Kidney epithelial cell (primary cell): ENCODE measurements at places on chromosomes 2 and 18. TPM values are rescaled to one million over a fixed set of nuclear protein-coding genes. Genes with fewer than 3 reads are reported as not detected.

DNA sequence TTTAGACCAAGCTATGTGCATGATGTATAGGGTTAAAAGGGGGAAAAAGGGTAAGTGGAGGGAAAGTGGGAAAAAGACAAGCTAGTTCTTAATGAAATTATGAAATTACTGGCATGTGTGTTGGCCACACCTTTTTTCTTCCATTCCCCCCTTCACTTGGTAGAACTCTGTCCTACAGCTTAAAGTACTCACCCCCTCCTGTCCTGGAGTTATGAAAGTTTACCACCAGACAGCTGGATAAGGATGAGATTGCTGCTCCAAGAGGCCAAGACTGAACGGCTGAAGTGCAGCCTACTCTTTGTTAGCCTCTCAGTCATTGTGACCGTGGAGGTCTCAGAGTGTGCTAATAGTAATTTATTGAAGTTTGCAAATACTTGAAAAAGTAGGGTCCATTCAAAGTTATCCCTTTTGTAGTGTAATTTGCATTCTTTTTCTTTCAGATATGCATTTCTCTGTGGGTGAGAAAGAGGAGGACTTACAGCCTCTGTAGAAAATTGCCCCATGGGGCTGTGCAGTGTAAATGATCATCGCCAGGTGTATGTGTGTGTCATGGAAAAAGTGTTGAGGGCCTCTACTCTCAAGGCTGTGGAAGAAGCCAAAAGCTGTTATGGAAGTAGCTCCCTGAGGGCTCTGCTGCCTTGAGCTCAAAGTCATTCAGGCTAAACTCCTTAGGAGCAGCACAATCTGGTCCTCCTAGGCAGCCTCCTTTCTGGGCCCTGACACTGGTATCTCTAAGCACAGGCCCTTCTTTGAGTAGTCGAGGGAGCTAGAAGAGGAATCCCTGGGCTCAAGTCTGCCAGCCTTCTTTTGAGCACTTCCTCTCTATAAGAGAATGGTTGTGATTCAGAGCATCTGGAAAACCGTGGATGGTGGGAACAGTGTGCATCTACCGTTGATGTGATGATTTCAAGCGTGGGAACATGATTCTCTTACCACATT is 46.2 kb downstream of the LHCGR start:
- no peak for DNase-seq

CNGA3 gene
- total RNA-seq = 0.21 TPM in 1 of 2 replicates, not detected in the other

DNA sequence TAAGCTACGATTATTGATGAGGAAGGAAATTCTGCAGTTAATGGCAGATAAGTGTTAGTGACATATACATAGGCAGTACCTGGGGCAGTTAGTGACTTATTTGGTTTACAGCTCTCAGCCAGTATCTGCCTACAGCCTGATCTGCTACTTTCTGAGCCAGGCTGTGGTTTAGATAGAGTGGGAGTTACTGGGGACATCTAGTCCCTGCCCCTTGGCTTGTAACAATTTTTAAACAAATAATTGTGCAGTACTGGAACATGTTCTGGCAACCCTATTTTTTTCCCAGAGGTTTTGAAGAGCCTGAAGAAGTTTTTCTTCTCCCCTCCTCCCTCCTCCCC is 2.3 kb downstream of the KIF5C start:
- no peak for DNase-seq

GRCh38 chr2:106694964-106695470 is 190.9 kb downstream of the ST6GAL2 start:
- no peak for DNase-seq

- no peak for DNase-seq
These were observed 87.3 kb downstream of the ACTR3 start for GRCh38 chr2:113977060-113977659.

GRCh38 chr2:67463810-67464209 is 66.7 kb downstream of the ETAA1 start:
- DNase-seq = peak; percentile 68

DNA sequence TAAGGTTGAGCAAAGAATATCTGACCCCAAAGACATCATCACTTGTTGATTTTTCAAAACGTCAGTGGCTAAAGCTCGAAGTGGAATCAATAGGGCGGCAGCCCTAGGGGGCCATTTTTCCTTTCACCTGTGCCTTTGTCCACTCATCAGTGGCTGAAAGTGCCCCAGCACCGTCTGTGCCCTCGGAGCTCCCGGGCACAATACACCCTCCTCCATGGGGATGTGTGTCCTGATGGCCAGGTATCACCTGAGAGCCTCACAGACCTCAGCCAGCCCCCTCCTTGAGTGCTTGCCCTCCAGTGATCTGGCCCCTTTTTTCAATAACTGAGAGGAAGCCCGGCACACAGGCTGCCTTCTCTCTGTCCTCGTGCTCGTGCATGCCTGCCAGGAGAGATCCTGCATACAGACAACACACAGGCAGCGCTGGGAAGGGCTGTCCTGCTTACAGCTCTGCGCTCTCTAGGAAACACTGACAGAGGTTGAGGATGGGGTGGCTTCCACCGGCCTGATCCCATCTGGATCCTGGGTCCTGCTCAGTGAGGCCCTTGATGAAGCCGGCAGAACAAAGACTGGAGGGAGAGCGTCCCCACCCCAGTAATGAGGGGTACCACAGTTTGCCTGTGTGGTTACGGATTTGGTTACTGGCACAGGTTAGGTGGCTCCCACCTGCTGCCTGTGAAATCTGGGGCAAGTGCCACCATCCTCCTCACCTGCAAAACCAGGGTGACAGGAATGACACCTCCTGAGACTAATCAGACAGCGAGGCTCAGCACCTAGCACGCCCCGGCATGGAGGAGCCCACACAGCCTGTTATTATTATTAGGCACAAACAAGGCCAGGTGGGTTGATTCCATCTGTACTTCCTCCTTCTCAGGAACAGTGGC is 197.5 kb upstream of the RAB6C start:
- DNase-seq = no peak

DNA sequence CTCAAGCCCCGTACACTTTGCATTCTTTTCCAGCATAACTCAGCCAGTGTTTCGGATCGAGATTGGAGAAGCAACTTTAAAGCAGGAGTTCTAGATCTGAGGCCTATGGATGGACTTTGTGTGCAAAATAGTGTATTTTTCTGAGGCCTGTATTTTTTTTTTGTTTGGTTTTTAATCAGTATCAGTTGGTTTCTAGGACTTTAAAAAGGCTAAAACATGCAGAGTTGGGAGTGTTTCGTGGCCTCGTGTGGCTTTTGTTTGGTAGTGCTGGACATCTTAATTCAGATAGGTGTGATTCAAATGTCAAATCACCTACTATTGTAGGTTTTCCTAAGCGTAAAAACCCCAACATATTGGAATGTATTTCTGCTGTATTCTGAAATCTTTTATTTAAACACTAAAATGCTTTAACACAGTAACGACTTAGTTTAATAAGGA is 282 bp upstream of the PUS10 start:
- no peak for DNase-seq

CKAP2L gene
- 2.5 and 5.6 TPM in 2 replicates for total RNA-seq

GRCh38 chr2:117985092-117985491 is 28.8 kb downstream of the CCDC93 start:
- DNase-seq = no peak

GRCh38 chr2:115084446-115084845 is 642.0 kb downstream of the DPP10 start:
- DNase-seq = no peak

DNA sequence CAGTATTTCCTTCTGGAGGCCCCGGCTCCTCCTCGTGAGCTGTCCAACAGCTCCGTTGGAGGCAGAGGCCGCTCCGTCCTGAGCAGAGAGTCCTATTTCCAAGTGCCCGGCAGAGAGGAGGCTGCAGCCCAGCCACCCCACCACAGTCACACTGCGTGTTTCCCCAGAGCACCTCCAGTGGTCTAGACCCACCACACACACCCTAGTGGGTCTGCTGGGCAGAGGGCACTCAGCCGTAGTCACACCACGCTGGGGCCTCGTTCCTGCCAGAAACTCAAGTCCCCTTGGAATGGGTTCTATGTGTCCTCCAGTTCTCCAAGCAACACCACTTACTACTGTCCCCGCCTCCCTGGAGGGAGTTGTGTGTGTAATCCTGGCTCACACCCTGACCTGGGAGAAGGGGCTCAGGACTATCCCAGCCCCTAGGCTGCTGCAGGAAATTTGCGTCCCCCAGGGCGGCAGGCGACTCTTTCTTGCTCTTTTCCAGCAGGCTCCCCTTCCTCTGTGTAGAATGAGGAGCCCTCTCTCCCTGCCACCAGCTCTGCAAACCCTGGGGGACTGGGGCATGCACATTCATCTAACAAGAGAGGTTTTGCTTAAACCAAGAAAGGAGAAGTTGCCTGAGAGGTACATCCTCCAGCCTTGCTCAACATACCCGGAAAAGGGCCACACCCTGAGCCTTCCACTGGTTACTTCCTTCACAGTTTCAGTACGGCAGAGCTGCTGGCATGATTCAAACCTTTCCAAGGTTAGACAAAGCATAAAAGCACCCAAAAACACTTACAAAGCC is 114.1 kb downstream of the NDUFA10 start:
- DNase-seq = no peak

GRCh38 chr2:72780477-72780876 is 45.4 kb downstream of the EXOC6B start:
- no peak for DNase-seq

- no peak for DNase-seq
These were observed 563.1 kb upstream of the FAM98A start for GRCh38 chr2:34162231-34162630.

DNA sequence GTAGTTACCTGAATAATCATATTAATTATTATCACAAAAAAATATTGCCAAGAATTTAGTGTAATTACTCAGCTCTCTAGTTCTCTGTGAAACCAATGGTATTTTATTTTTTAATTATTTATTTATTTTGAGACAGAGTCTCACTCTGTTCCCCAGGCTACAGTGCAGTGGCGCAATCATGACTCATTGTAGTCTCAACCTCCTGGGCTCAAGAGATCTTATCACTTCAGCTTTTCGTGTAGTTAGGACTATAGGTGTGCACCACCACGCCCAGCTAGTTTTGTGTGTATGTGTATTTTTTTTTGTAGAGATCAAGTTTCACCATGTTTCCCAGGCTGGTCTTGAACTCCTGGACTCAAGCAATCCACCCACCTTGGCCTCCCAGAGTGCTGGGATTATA is 440.4 kb upstream of the CDH20 start:
- peak; percentile 67 for DNase-seq

- no peak for DNase-seq
These were observed 236.7 kb upstream of the BOD1L2 start for GRCh38 chr18:56910237-56910636.

- DNase-seq = no peak
These were observed 1.4 kb downstream of the FZD5 start for GRCh38 chr2:207768168-207768865.

GRCh38 chr18:50791599-50792438 is 28.0 kb downstream of the MRO start:
- no peak for DNase-seq

- no peak for DNase-seq
These were observed 693 bp downstream of the ORC2 start for GRCh38 chr2:200962811-200963123.

DNA sequence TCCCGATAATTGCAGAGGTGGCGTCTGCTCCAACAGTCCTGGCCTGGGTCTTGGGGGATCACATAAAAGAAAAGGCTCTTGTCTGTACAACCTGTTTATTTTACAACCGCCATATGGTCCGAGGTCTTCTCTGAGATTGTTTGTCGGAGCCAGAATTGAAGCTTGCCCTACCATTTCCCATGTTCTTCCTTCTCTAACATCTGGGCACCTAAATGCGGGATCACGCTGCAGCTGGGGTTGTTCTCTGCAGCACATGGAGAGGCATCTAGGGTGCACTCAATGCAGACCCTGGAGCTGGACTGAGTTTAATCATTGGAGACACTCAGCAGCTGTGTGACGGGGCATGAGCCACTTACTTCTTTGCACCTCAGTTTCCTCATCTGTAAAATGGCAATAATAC is 107.7 kb downstream of the ACKR3 start:
- DNase-seq = no peak

EVA1A gene
- total RNA-seq = 112 and 144 TPM in 2 replicates

- no peak for DNase-seq
These were observed 36.2 kb downstream of the CCDC178 start for GRCh38 chr18:33404244-33404873.

UGT1A8 gene
- not detected in 2 replicates for total RNA-seq

DNA sequence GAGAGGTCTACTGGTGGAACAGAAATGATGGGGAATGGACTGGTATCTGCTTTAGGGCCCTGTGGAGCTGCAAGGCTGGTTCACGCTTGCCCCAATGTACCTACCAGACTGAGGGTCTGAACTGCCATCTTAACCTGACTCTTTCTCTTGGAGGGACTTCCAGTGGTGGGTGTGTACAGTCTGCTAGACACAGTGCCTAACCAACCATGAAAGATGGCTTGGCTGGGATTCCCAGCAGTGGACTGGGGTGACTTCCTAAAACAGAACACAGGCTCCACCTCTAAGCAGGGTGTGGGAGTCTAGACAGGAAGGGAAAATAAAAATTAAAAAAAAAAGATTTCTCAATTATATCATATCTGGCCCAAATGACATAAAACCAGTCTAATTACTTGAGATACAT is 25.5 kb upstream of the MYO3B start:
- no peak for DNase-seq

UCN gene
- 1.6 and 1.7 TPM in 2 replicates for total RNA-seq

TAF4B gene
- 6.9 and 9.5 TPM in 2 replicates for total RNA-seq

LOXHD1 gene
- 0.08 and 0.14 TPM in 2 replicates for total RNA-seq

SERPINB3 gene
- total RNA-seq = not detected in 2 replicates

SERPINB12 gene
- not detected in 2 replicates for total RNA-seq

DNA sequence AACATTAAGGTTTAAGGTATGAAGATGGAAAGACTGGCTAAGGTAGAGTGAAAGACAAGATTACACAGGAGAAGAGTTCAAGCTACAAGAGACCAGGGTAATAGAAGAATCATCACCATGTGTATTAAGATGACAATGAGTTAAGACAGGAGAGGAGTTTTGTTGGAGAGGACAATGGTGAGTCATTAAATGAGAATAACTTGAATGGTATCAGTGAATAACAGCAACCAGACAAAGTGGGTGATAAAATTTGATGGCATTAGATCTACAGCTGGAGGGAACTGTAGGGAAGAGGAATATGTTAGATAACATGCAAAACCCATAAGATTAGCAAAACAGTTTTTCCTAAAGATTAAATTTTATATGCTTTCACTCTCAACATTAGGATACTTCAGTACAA is 18.8 kb upstream of the ENOSF1 start:
- DNase-seq = no peak

- no peak for DNase-seq
These were observed at the start of gene ARL4C for GRCh38 chr2:234496835-234497593. Gene ARL4C (minus strand): TSS chr2:234497081. CDS start chr2:234496586, 495 bp downstream.

- DNase-seq = no peak
These were observed 208.2 kb downstream of the SPP2 start for GRCh38 chr2:234258562-234259141.
